Stimulated activated CD4-positive, alpha-beta T cell treated with anti-CD3 and anti-CD28 coated beads, Interleukin-1b, Interleukin-23, amount 100 ng/mL, for 1 hour (primary cell): ENCODE measurements at places on chromosomes 6 and 20.

- no peak for DNase-seq
These were observed 49.8 kb upstream of the FANCE start for GRCh38 chr6:35402136-35402855.

DNA sequence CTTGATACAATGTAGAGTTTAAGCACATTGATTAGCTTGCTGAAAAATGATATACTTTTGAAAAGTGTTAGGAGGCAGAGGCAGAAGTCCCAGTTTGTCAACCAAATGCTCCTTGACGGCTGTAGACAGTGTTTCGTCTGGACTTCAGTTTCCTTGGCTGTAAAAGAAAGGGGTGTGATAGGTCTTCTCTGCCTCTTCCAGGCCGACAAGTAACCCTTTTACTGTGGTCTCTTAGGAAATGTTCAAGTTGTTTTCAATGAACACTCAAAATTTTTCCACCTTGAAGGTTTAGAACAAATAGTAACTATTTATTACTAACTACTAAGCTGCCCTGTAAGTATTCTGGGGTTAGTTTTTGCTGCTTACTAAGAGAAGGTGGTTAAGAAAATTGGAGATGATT lies 122.4 kb downstream of the IRF4 start:
- DNase-seq, result no peak

GRCh38 chr20:32988008-32988407 lies 16.2 kb downstream of the SUN5 start:
- no peak for DNase-seq

DNA sequence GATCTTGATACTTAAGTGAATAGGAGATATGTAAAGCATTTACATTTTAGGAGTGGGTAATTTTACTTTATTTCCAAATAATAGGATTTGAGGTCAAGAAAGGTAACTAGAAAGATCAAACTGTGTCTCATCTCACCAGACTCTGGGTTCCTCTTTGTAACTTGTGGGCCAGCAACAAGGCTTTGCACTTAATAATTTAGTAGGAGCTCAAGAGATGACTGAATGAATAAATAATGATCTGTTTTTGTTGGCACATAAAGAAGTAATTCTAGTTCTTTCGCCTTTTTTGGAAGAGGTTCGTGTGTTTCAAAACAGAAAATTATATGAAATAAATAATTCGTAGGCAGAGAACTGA lies 67.4 kb upstream of the FABP7 start:
- DNase-seq, result no peak

DNA sequence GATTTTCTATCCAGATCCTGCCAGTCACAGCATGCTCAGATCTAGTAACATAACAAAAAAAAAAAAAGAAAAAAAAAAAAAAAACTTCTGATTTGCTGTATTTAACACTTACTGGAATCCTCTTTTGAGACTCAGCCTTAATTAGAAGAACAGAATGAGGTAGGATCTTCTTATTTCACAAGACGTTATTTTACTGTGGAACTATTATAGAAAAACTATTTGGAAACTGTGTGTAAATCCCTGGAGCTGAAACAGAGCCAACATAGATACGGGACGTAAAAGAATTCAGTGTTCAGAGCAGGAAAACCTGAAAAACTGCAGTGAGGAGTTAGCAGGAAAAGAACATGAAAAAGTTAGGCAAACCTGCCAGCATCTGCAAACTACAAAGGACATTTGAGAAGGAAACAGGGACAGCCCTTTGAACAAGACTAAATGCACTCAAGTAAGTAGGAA lies 3.4 kb upstream of the ZNF217 start:
- no peak for DNase-seq

DNA sequence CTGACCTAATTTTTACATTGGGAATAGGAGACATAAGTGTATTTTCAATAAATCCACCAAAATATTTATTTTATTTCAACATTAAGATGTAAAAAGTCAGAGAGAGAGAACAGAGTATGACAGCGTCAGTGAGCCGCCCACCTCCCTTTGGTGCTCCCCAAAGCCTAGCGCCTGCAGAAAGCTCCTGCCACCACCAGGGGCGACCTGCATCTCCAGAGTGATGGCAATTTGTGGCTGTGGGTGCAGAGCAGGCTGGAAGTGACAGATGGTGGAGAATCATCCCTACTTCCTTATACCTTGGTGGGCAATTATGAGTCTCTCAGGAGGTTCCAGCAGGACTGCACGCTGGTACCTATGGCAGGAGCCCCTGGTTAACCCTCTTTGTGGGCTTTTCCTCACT lies 87.3 kb downstream of the PTPRT start:
- no peak for DNase-seq

DNA sequence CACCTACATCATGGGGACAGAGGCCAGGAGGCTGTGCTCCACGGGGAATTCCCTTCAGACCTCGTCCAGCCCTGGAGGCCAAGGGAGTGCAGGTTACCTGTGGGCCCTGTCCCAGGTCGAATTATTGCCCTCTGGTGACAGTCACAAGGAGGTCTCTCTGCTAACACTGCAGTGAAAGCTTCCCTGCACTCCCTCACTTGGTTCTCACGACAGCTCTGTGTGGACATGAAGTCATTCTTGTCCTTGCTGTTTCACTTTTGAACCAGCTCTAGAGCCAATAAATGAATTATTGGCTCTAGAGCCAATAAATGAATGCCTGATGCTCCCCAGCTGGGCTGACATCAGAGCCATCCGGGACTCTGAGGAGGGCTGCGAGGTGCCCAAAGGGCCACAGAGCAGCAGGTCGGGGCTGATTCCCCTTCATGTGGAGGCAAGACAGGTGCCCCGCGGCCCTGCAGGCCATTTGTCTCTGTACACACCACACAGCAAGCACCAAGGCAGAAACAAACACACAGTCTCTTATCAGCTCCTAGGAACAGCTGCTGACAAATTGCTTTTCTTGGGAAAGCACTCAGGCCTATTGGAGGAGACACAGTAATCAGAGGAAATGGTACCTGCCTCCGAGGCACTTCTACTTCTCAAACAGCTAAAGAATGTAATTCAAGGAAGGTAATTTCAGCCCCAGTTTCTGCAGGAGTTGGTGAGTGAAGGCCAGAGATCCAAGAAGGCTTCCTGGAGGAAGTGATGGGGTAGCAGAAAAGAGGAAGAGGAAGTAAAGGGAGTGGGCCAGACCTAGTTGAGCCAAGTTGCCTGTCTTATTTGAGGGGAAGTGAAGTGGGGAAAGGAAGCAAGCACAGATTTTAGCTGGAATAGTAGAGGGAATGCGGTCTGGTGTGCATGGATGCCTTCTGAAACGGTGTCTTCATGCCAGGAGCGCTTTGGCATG lies 27.5 kb upstream of the TBXT start:
- DNase-seq, result no peak

GRCh38 chr6:130843575-130844320 lies 16.5 kb downstream of the SMLR1 start:
- no peak for DNase-seq

- no peak for DNase-seq
These were observed 25.7 kb downstream of the PPP1R16B start for GRCh38 chr20:38831049-38831691.

GRCh38 chr6:100126790-100127484 lies 132.9 kb upstream of the MCHR2 start:
- no peak for DNase-seq

GRCh38 chr6:10861086-10861485 lies 20.8 kb downstream of the GCM2 start:
- no peak for DNase-seq

- no peak for DNase-seq
These were observed 154.3 kb upstream of the PTPN1 start for GRCh38 chr20:50355590-50356524.

DNA sequence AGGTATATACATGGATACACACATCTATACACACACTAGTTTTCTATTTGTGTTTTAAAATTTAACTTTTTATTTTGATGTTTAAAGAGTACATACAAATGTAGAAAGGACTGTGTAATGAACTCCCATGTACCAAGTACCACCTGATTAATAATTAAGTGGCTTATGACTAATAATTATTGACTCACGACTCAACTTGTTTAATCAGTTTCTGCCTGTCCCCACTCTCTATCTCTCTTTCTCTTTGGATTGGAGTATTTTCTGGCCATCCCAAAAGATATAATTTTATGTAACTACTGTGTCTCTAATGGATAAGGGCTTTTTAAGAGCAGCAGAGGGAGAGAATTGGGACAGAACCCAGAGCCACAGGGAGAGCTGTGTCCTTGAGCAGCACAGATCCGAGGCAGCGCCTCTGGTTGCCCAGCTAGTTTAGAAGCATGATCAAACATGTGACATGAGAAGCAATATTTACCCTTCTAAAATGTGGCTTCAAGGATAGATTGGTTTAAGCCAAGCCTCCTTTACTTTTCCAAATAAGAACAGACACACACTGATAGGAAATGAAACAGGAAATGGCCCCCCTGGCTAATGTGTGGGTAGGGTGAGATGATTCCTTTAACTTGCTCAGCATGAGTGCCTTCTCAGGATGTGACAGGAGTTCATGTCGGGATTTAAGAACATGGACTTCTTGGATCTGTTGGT lies 81.0 kb downstream of the ERMARD start:
- DNase-seq, result no peak

DNA sequence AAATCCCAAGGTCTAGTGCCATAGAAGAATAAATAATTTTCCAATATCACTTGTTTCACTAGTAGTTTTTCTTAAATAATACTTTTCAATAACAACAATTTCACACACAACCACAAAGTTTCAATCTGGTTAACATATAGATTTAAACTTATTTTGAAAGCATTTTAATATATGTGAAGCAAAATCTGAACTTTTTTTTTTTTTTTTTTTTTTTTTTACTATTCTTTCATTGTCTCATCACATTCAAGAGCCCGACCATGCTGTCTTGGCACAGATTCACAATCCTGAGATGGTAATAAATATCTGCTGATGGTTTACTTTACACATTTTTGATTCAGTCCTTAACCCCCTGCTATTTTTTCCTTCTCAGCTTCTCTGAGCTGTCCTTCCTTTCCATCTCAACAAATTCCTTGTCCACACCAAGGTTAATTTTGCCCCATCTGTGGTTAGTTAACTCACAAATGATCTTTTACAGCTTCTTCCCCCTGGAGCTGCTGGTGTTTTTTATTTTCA lies 262.8 kb downstream of the TMEM242 start:
- no peak for DNase-seq

GRCh38 chr6:42269974-42270510 lies 52.4 kb upstream of the MRPS10 start:
- no peak for DNase-seq

DNA sequence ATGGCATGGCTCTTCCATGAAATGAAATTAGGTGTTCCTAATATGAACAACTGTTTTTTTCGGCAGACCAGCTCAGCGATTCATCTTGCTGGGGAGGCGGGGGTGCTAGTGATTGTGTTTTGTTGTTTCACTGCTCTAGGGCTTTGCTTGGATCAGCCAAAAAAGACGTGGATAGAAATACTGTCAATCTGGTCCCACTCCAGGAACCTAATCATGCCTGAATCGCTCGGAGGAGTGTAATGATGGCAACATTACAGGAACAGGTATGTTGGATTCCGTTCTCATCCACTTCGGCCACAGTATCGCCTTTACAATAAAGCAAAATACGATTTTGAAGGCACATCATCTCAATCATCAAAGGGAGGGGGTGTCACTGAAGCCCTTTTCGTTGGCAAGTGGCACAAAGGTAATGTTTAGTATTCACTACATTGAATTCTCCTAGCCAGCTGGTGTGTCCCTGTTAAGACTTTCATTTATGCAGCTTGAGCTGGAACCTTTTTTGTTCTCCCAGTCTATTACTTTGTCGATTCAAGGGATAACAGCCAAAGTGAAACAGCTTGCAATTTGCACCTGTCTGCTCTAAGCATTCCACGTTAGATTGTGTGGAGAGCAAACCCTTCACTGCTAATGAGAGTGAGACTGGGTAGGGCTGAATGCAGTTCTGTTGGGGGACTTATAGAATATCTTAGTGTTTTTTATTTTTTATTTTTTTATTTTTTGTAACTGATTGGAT lies 477.7 kb downstream of the TFAP2A start:
- DNase-seq, result no peak

GRCh38 chr20:21232546-21233280 lies 70.4 kb upstream of the XRN2 start:
- no peak for DNase-seq

GRCh38 chr6:5202941-5203340 lies 57.8 kb downstream of the LYRM4 start:
- no peak for DNase-seq

DNA sequence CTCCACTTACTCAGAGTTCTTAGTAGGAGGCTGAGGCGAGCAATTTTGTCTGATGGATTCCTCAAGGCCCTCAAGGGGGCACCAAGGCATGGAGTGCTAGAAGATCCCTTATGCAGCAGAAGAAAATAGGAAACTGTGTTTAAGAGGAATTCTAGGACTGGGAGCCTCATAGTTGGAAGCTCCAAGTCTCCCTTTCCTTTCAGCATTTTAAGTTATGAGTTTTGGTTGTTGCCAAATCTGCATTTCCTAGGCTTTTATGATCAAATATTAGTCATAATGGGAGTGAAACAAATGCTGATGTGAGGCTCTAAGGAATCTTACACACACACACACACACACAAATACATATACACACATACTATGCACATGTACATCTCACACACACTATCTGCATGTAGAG lies 714.0 kb downstream of the UTRN start:
- DNase-seq, result no peak

DNA sequence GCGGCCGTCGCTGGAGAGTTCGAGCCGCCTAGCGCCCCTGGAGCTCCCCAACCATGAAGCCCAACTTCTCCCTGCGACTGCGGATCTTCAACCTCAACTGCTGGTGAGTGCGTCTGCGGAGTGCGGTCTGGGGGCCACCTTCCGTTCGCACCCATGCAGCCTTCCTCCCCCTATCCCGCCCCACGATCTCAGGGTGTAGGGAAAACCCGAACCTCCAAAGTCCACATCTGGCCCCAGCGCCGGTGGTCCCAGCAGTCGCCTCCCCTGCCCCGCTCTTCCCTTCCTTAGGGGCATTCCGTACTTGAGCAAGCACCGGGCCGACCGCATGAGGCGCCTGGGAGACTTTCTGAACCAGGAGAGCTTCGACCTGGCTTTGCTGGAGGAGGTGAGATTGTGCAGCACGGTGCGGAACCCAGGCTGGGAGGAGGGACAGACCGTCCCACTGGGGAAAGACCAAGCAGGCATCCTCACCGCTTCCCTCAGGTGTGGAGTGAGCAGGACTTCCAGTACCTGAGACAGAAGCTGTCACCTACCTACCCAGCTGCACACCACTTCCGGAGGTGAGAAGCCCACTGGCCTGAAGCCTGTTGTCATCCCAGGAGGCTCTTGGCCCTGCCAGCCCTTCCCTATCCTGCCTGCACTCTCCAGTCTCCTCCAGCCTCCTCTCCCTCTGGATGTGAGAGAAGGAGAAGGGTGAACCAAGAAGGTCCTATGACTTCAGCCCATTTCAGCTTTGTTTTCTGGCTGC lies 719 bp downstream of the SMPD2 start:
- DNase-seq, result no peak
